Skeletal muscle cell (primary cell): ENCODE measurements at places on chromosomes 4 and X.

DNA sequence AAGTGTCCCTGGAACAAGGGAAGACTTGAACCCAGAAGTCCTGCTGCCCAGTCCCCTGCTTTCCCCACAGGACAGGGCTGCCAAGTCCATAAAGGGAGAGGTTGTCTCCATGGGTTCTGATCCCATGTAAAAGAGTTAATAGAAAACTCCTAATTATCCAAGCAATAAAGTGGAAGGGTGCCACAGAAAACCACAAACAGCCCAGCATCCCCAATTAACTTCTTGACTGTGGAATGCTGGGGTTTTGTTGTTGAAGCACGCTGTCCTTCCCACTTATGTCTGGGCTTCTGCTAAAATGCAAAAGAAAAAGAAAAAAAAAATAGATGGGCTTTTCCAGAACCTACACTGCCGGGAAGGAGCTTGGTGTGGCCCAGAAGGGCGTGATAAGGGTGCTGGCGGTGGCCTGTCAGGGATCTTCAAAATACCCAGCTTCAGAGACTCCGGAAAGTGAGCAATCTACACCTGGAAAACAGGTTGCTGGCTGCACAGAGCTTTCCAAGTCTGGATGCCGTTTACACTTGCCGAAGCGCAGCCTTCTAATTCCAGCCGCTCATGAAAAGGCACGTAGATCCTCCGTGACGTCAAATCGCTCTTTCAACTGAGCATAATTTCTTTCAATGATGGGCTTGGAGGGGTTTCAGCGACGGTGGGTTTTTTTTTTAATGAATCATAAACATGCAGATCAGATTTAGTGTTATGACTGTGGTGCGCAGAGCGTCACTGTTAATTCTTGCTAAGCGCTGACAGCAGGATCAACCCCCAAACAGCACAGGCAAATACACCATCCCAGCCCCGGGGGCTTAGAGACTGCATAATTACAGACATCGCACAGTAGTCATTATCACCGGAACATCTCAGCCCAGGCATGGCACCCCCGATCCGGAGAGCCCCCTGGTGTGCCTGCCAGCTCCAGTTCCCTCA is 197.6 kb downstream of the BCOR start:
- DNase-seq: no peak

DNA sequence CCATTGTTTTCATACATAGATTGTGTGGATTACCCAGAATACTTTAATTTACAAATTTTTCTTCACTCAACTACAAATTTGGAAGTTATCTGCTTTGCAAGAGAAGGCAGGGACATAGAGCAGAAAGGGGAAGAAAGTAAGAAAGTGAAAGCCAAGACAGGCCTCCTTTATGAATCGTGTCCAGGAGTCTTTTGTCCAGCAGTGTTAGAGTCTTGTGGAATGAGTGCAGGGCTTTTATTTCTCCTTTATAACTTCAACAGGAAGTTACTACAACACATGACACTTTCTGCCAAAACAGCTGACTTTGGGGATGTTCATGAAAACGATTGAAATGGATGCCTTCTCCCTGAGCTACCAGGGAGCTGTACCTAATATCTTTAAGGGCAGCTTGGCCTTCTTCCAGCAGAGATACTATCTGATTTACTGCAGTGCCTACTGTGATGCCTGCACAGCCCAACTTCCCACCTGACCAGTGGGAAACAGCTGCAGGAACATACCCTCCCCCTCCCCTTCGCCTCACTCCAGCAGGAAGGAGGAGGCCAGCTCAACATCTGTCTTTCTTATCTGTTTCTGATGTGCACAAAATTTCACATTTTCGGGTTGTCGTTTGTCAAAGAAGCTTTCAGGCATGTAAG is 557.7 kb upstream of the SLIT2 start:
- DNase-seq: no peak

- DNase-seq: no peak
Observed at GRCh38 chr4:7021355-7021754, 21.8 kb upstream of the TADA2B start.

- no peak for DNase-seq
Observed at GRCh38 chr4:87388901-87389300, 2.1 kb downstream of the HSD17B11 start.

DNA sequence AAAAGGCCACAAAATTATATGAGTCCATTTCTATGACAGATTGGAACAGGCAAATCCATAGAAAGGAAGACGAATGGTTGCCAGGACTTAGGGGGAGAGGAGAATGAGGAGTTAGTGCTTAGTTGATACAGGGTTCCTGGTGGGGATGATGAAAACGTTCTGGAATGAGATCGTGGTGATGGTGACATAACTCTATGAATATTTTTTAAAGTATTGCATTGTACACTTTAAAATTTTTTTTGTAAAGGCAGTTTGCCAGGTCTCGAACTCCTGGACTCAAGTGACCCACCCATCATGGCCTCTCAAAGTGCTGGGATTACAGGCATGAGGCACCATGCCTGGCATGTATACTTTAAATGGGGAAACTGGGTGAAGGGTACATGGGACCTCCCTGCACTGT is 9.9 kb upstream of the CCNQ start:
- no peak for DNase-seq

DNA sequence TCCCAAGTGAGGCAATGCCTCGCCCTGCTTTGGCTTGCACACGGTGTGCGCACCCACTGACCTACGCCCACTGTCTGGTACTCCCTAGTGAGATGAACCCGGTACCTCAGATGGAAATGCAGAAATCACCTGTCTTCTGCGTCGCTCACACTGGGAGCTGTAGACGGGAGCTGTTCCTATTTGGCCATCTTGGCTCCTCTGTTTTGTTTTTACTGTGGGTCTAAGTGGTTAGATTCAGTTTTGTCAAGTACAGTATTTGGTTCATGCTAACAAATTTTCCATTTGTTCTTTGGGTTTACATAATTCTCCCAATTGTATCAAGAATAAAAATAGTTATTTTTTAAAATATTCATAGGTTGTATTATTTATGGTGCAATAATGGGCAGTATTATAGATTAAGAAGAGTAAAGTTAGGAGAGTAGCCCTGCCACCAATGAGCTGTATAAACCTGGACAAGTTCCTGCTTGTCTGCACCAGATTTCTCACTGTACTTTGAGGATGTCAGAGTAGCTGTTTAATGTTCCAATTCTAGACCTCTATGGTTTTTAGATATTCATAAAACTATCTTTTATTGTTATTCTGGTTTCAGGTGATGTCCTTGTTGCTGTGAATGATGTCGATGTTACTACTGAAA is 23.4 kb downstream of the INTU start:
- no peak for DNase-seq
